ENCODE measurements at places on chromosomes 5 and 9.

GRCh38 chr9:126885131-126885641 is 24.7 kb downstream of the ZBTB34 start:
- peak; percentile 18 for DNase-seq

GRCh38 chr5:19175776-19176570 is 812.0 kb downstream of the CDH18 start:
- DNase-seq: no peak

DNA sequence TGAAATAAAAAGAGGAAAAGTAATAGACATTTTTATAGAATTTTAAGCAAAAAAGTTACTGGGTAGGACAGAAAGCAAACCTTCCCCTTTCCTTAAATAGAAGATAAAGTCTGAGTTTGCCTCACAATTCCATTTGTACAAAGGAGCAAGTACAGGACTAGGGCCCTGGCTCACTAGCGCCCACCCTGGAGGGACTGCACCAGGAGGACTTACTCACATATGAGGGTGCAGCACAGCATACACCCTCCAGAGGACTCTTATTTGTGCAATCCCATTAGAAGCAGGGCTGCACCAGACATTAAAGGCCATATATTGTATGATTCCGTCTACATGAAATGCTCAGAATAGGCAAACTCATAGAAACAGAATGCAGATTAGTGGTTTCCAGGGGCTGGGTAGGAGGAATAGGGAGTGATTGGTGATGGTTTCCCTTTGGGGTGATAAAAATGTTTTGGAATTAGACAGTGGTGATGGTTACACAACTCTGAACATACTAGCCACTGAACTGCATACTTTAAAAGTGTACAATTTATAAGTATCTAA is 4.5 kb downstream of the REEP5 start:
- DNase-seq: peak; percentile 40

- DNase-seq: no peak
Measured at GRCh38 chr9:134460206-134460605, 134.0 kb downstream of the RXRA start.

- no peak for DNase-seq
Measured at GRCh38 chr5:66870708-66871107, 274.5 kb downstream of the MAST4 start.

DNA sequence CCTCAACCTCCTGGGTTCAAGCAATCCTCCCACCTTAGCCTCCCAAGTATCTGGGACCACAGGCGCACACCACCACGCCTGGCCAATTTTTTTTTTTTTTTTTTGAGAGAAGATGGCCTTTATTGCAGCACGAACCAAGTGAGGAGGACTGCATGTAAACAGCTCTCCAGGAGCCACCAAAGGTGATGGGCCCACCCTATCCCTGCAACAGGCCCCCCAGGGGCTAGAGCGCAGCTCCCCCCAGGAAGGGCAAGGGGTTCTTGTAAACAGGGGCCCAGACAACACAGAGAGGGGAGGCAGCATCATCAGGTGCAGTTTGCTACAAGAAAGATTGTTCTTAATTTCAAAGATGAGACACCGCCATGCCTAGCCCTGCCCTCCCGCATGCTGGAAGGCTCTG is 12.6 kb upstream of the EGR1 start:
- DNase-seq: no peak

DNA sequence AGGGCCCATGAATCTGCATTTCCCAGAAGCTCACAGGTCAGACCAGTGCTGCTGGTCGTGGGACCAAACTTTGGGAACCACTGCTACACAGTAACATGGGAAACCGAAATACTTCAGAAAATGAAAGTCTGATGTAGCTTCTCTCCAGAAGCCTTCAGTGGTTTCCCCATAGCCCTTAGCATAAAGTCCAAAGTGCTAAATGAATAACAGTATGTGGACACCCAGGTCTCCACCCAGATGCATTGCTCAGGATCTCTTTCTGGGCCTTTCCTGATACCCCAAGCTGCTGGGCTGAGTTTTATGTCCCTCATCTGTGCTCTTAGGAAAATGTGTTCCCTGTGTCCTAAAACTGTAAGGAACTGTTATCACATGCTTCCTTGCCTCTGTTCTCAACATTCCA is 100.4 kb downstream of the NFIB start:
- no peak for DNase-seq

- DNase-seq: no peak
Measured at GRCh38 chr5:123735384-123735783, 223.4 kb downstream of the CSNK1G3 start.

- peak; percentile 83 for DNase-seq
Measured at GRCh38 chr5:147417135-147417813, 92.6 kb downstream of the DPYSL3 start.

GRCh38 chr5:28543473-28544098 is 1505.2 kb upstream of the CDH9 start:
- peak; percentile 4 for DNase-seq

DNA sequence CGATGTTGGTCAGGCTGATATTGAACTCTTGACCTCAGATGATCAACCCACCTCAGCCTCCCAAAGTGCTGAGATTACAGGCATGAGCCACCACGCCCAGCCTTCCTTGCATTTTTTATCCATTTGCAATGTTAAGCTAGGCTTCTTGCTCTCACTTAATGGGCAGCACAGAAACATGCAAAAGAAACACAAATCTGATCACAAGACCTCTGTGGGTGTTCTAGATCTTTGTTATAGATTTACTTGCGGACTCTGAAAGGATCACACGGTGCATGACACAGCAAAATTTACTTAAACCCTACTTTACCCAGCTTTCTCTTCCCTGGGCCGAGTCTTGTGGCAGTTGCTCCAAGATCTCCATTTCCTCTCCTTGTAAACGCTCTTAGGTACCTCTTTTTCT is 71.3 kb downstream of the PSAT1 start:
- no peak for DNase-seq

DNA sequence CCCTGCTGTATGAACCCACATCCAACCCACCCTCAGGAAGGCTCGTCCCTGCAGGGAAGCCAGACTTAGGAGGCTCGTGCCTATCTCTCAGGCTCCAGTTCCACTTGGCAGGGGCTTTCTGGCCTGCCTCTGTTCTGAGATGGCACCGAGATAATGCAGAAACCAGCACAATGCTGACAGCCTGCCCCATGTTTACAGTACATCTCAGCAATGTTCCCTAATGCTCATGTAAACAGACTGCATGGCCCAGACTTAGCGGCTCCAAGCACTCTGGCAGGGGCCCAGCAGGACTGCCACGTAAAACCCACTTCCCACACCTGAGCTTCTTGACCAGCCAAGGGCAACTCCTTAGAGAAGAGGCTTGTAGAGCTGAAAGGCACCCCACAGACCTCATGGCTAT is 499.5 kb upstream of the BRINP1 start:
- no peak for DNase-seq

- no peak for DNase-seq
Measured at GRCh38 chr9:101512116-101512515, 21.5 kb upstream of the RNF20 start.

DNA sequence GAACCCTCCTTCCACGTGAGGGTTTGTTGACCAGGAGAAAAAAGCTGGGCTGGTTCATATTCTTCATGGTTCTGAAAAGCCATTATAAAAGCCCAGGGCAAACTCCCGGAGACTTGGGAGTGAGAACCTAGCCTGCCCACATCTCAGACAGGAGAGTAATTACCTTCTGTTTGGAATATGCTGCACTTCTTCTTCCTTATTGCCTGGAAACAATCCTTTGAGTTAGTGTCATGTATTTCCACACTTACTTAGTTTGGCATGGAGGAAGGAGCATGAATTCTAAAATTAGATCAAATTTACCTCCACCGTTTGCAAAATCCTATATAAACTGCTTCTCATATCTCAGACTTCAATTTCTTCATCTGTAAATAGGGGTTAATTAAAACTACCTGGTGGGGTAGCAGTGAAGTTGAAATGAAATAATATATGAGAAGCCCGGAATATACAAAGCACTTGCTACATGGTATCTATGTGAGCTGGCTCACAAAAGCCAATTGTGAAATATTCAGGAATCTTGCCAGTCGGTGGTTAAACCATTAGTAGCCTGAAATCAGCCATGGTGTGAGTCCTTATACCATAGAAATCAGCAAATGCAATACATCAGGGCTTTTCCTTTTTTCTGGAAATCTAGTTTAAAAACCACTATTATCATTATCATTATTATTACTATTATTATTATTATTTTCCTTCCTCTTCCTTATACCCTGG is 140.0 kb upstream of the RAD23B start:
- DNase-seq: peak; percentile 7

- no peak for DNase-seq
Measured at GRCh38 chr5:135318037-135318436, 81.0 kb downstream of the MACROH2A1 start.

- peak; percentile 32 for DNase-seq
Measured at GRCh38 chr9:1100945-1101344, 50.8 kb downstream of the DMRT2 start.

DNA sequence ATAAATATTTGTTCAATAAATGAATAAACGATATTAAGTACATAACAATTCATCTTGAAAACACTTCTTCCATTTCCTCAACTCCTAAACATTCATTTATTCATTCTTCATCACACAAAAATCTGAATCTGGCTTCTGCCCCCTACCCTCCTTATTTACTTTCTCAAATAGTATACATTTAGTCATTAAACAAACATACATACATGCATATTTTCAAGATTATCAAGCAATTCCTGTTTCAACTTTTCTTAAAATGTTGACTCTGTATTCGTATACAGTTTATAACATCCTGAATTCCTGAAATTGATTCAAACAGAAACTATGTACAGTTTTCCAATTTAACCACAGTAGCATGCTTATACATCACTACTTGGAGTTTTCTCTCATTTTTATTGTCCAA is 129.0 kb downstream of the MUSK start:
- peak; percentile 77 for DNase-seq

DNA sequence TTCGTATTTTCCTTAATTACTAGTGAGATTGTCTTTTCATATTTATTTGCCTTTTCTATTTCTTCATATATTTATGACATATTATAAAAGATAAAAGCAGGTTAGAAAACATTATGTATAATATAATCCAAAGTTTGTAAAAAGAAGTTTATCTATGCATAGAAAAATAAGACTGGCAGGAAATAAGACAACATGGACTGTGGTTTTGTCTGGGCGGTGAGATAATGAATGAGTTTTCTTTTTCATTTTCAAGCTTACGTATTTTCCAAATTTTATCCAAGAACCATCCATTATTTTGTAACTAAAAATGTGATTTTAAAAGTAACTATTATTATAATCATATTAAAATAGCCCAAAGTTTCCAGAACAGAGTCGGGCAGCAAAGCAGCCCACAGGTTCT is 109.8 kb upstream of the MVB12B start:
- no peak for DNase-seq

DNA sequence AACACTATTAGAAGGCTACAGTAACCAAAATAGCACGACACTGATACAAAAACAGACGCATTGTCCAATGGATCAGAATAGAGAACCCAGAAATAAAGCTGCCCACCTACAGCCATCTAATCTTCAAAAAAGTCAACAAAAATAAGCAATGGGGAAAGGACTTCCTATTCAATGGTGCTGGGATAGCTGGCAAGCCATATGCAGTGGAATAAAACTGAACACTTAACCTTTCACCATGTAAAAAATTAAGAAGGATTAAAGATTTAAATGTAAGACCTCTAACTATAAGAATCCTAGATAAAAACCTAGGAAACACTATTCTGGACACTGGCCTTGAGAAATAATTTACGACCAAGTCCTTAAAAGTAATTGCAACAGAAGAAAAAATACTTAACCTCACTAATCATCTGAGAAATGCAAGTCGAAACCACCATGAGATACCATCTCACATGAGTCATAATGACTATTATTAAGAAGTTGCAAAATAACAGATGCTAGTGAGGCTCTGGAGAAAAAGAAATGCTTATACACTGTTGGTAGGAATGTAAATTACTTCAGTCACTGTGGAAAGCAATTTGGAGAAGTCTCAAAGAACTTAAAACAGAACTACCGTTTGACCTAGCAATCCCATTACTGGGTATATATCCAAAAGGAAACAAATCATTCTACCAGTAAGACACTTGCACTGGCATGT is 203.3 kb upstream of the CDH9 start:
- DNase-seq: peak; percentile 97

GRCh38 chr9:131167146-131167692 is 41.8 kb downstream of the NUP214 start:
- no peak for DNase-seq

- DNase-seq: no peak
Measured at GRCh38 chr5:35853631-35854030, 3.1 kb upstream of the IL7R start.

DNA sequence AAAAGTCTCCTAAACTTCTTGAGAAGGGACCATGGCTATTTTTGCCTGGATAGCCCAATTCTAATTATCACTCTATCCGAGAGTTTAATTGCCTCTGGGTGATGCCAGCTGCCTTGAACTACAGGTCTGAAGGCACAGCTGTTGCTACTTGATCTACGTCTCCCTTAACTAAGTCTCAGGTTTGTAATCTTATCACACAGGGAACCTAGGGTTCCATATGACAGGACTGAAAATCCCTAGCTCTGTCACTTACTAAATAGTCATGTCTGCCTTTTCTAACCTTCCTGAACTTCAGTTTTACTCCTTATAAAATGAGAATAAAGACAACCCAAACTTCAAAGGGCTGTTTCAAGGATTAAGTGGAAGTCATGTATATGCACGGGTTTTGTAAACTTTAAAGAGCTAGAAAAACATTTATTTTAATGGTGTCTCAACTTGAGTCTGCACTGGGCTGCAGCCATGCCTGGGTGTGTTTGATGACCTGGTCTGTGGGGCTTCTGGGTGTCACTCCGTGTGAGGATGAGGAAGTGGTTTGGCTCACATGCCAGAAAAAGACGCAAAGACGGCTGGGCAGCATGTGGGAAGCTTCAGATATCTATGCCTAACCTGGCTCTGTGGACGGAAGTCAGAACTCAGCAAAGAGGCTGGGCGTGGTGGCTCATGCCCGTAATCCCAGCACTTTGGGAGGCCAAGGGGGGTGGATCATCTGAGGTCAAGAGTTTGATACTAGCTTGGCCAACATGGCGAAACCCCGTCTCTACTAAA is 129.3 kb upstream of the SLC44A1 start:
- DNase-seq: peak; percentile 47

GRCh38 chr5:151359391-151359790 is 12.0 kb upstream of the SLC36A2 start:
- no peak for DNase-seq

- DNase-seq: peak; percentile 95
Measured at GRCh38 chr9:129177791-129178567, at the start of gene IER5L. IER5L (minus strand) TSS chr9:129178261; CDS start chr9:129178052, 209 bp downstream.

GRCh38 chr5:14781106-14781505 is 90.5 kb downstream of the ANKH start:
- DNase-seq: peak; percentile 11

GRCh38 chr9:463455-464171 is 248.9 kb downstream of the DOCK8 start:
- no peak for DNase-seq

- DNase-seq: no peak
Measured at GRCh38 chr5:97365163-97365845, 182.3 kb upstream of the RIOK2 start.
